ENCODE measurements at places on chromosomes 11 and 22.

DNA sequence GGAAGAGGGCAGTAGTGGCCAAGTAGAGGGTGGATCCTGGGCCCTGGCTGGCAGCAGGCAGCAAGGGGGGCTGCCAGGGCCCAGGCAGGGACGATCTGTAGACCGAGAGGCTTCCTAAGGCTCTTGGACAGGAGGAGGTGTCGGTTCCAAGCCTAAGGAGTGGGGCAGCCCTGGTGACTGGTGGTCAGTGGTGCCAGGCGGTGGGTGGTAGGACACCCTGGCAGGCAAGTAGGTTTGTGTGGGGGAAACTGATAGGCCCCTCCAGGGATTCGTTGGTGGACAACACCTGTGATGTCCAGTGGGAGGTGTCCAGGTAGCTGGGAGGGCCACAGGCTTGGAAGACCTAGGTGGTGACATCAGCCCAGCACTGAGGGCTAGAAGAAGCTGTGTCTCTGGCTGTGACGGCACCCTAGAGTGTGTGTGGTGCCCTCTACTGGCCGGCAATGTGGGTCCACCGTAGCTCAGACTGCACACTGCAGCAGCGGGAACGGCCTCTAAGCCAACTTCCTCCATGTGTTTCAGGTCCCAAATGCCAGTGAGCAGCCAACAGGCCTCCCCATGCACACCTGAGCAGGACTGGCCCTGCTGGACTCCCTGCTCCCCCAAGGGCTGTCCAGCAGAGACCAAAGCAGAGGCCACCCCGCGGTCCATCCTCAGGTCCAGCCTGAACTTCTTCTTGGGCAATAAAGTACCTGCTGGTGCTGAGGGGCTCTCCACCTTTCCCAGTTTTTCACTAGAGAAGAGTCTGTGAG, 9.4 kb upstream of the SAMM50 start:
- peak; percentile 73 for DNase-seq

GRCh38 chr11:76385903-76386302, 4.8 kb downstream of the GVQW3 start:
- DNase-seq, result no peak

GRCh38 chr11:47438721-47439120, 10.2 kb downstream of the RAPSN start:
- DNase-seq, result no peak

GRCh38 chr11:22666688-22667439, 453 bp downstream of the GAS2 start:
- peak; percentile 3 for DNase-seq

GRCh38 chr11:4127357-4127756, 32.8 kb downstream of the RRM1 start:
- DNase-seq, result peak; percentile 6

GRCh38 chr11:126892756-126893155, 107.8 kb downstream of the KIRREL3 start:
- DNase-seq, result no peak

DNA sequence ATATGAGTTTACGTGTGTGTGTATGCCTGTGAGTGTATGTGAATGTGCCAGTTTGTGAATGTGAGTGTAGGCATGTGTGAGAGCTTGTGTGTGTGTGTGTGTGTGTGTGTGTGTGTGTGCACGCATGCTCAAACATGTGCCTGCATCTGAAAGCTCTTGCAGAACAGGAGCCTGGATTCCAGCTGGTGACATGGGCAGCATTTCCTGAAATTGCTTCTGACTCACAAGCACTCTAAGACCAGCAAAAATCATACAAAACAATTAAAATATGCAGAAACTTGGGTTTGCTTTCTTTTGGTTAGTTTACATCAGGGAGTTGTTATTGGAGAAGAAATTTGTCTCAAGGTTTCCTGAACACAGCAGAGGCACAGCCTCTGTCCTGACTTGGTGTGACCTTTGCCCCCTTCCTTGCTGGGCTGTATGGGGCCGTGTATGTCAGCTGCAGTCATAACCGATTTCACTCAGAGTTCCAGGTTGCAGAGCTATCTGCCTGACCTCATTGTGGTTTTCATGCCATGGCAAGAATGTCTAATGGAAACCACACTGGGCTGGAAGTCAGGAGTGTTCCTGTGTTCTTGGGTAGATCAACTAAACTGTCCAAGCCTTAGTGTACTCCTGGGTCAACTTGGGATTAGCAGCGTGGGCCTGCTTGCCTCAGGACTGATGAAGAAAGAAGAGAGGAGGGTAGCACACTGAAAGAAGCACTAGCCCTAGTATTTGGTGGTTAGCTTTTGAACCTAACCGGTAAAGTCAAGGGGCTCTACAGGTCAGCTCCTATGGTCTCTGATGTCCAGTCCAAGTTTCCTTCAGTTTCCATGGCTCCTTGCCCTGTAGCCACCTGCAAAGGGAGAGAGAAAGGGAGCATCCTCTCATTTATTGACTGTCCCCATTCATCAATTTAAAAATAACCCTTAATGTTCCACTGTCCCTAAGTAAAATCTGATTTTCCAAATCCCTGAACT, 143.7 kb downstream of the SNX19 start:
- peak; percentile 97 for DNase-seq

DNA sequence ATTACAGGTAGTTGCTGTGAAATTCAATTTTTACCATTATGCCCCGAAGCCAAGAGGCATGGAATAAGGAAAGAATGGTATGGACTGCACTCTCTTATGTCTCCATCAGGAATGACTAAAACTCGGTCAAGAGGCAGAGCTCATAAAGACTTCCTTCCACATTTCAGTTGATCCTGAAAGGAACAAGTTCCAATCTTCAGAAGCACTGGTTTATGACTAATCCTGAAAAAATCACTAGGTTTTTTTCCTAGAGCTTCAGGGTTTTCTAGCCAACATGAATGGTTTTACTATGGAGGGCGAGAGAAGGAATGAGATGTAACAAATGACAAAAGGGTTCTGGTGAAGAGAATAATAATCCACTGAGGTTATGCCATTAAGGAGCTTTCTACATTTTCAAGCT, 832.2 kb downstream of the NTM start:
- DNase-seq, result peak; percentile 70

DNA sequence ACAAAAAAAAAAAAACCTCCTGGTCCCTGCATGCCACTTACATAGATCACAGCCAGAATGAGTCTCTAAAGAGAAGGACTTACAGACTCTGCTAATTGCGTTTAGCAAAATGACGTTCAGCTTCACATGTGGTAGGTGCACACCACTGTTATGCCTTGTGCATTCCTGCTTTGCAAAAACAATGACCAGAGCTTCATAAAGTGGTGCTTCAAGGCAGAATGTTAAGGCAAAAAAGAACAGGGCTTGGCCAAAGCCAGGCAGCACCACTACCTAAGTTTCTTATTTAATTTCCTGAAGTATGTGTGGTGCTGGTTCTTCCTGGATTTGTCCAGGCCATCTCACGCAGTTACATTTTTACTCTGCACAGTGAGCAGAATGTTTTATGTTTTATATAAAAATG, 85.2 kb downstream of the GALNT18 start:
- no peak for DNase-seq

DNA sequence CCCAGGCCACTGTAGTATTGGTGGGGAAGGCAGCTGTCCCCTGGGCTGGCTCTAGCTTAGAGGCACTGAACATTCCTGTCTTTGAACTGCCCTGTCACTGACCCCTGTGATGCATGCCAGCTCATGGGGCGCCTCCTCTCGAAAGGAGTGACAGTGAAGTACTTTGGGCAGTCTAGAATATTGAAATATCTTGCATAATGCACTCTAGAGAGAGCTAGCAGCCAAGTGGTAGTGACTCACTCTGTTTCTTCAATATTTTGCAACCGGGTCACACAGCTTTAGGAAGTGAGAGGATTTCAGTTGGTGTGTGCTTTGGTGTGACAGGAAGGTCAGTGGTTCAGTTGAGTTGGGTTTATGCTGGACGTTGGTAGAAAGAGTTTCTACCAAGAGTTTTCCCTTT, 35.5 kb upstream of the ST14 start:
- peak; percentile 88 for DNase-seq

GRCh38 chr11:17171343-17171742, 36.4 kb downstream of the PIK3C2A start:
- peak; percentile 71 for DNase-seq

DNA sequence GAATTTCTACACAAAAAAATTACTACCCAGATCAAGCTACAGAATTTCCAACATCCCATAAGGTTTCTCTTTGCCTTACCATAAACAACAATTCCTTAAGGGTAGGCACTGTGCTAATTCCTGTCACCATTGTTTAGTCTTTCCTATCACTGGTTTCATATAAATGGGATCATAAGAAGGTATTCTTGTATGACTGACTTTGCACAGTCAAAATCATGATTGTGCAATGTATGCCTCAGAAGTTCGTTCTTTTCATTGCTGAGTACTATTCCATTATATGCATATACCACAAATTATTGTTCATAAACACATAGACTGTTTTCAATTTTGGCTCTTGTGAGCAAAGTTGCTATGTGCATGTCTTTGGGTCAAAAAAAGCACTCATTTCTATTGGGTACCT, 611.6 kb upstream of the CADM1 start:
- DNase-seq, result no peak

DNA sequence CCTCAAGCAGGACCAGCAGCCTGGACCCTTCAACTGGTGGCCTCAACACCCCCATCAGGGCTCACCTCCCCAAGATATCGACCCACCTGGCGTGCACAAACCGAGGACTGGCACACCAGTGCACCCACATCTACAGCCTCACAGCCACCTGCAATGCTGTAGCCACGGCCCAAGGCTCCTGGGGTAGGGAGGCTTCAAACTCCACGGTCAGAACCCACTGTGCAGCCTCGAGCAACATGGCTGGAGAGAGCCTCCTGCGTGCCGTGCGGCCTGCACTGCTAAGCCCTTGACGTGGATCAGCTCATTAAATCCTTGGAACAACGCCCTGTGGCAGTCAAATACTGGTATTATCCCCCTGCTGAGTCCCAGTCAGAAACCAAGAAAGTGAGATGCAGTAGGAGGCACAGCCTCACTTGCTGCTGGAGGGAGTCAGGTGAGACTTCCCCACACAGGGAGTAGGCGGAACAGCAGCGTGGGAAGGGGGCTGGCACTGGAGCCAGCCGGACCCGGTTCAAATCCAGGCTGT, 4.6 kb downstream of the CARD10 start:
- DNase-seq, result no peak

GRCh38 chr22:25488244-25489020, 76.0 kb upstream of the GRK3 start:
- peak; percentile 78 for DNase-seq

DNA sequence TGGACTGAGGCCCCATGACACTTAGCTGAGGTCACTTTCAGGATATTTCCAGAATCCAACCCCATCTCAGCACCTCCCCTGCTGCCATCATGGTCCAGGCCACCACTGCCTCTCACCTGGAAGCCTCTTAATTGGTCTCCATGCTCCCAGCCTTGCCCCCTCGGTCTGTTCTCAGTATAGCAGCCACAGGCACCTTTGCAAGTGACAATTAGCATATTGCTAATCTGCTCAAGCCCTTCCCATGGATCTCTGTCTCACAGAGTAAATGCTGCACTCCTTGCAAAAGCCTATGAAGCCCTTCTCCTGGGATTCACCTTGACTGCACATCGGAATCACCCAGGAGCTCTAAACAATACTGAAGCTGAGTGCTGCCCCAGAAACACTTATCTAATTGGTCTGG, 93.5 kb upstream of the CSNK2A3 start:
- no peak for DNase-seq

GRCh38 chr11:122747351-122747781, 90.9 kb upstream of the CRTAM start:
- DNase-seq, result no peak

DNA sequence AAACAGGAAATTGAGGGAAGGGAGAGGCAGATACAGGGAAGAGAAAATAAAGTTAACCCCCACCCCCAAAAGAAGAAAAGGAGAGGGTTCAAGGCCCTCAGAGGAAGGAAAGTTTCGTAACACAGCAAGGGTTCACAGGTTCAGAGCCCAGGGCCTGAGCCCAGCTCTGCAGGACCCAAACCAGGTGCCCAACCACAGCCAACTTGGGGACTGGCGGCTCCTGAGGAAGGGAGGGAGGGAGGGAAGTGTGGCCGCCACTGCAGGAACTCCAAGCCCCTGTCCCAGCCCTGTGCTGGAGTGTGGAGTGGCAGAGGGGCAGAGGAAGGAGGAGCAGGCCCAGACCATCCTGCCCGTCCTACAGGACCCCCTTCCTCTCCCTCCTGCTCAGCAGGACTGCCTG, 59.2 kb downstream of the ELFN2 start:
- DNase-seq, result no peak

DNA sequence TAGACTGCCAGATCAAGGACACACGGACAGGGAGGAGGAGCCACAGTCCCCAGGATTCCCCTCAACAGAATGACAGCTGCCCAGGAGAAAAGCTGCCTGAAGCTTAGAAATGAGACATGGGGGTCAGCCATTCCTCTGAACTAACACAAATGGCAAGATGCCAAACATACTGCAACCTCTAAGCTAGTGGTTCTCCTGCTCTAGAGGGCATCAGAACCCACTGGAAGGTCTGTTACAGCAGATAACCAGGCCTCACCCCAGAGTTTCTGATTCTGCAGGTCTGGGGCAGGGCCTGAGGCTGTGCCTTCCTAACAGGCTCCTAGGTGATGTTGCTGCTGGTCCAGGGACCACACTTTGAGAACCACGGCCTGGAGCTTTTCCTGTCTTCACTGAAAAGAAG, 28.6 kb upstream of the BID start:
- no peak for DNase-seq

- DNase-seq, result no peak
Measured at GRCh38 chr11:94856443-94856842, 88.3 kb downstream of the AMOTL1 start.

- no peak for DNase-seq
Measured at GRCh38 chr11:95241681-95242081, 10.7 kb upstream of the SESN3 start.

DNA sequence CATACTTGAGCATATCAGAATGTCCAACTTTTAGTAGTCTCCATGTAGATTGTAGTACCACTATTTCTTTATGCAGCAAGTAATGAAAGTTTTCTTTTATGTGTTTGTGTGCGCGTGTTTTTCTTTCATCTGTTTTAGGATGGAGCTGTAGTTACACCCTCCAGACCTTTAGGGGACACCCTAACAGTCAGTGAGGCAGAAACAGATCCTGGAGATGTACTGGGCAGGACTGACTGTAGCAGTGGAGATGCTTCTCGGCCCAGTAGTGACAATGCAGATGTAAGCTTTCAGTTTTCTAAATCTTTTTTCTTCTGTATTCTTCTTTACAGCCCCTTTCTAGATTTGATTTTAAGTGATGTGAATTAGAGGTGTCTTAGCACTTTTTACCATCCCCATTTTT, 79.9 kb upstream of the GRIK4 start:
- DNase-seq, result peak; percentile 73

- DNase-seq, result peak; percentile 12
Measured at GRCh38 chr11:71305451-71306125, 53.2 kb upstream of the SHANK2 start.

GRCh38 chr11:39432929-39433328, 2026.5 kb downstream of the LRRC4C start:
- no peak for DNase-seq

- DNase-seq, result no peak
Measured at GRCh38 chr11:44229098-44229497, 80.8 kb downstream of the ALX4 start.

- DNase-seq, result no peak
Measured at GRCh38 chr11:64141081-64141783, 24.7 kb downstream of the MACROD1 start.

GRCh38 chr22:40392618-40393017, 22.2 kb downstream of the SGSM3 start:
- no peak for DNase-seq

- DNase-seq, result no peak
Measured at GRCh38 chr22:50522208-50522805, 3.1 kb downstream of the SCO2 start.

All from EH (cell line).